ENCODE measurements at places on chromosomes 12 and 14. TPM values are rescaled to one million over a fixed set of nuclear protein-coding genes. Genes with fewer than 3 reads are reported as not detected.

The RDH16 gene
- total RNA-seq = 1.3 TPM

GRCh38 chr14:101705733-101706508 is 55.6 kb upstream of the PPP2R5C start:
- DNase-seq = peak; percentile 31
- H3K36me3 ChIP-seq = no peaks in the 10 kb centered on the region
- no peaks in the 10 kb centered on the region for H3K27me3 ChIP-seq
- no peak overlapping the region for H3K4me3 ChIP-seq
- peak overlapping the region; percentile 49 for H3K27ac ChIP-seq

GRCh38 chr12:106088811-106089485 is 49.8 kb downstream of the NUAK1 start:
- H3K36me3 ChIP-seq = no peaks in the 10 kb centered on the region
- H3K4me3 ChIP-seq = no peak overlapping the region
- DNase-seq = no peak
- peaks cover 14% of the 10 kb centered on the region for H3K4me1 ChIP-seq
- no peaks in the 10 kb centered on the region for H3K27me3 ChIP-seq

The BICDL1 gene
- total RNA-seq = 6.2 TPM

The SLC5A8 gene
- total RNA-seq = not detected

The RASSF8 gene
- total RNA-seq = 15.8 TPM

DNA sequence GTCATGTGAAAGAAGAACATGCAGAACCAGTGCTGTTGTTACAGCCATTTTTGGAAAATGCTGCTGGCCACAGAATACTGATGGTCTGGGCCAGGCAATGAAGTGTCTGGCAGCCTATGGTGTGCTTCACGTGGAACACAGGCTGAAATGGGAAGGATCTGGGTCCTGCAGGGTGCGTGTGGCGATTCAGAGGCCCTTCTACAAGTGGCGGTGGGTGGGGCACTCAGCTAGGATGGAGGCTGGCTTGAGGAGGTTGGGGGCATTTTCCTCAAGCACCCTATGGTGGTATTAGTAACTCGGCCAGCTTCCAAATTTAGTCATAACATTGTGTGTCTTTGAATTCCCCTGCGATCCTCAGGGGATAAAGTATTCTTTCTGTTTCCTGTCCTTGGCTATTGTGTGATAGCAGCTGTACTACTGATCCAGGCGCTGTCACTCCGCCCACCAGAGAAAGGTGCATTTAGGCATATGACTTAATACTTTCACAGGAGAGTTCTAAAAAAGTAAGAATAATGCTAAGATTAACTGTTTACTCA is 9.2 kb upstream of the RAD52 start:
- H3K27ac ChIP-seq = no peak overlapping the region
- no peaks in the 10 kb centered on the region for H3K36me3 ChIP-seq
- no peaks in the 10 kb centered on the region for H3K4me1 ChIP-seq

DNA sequence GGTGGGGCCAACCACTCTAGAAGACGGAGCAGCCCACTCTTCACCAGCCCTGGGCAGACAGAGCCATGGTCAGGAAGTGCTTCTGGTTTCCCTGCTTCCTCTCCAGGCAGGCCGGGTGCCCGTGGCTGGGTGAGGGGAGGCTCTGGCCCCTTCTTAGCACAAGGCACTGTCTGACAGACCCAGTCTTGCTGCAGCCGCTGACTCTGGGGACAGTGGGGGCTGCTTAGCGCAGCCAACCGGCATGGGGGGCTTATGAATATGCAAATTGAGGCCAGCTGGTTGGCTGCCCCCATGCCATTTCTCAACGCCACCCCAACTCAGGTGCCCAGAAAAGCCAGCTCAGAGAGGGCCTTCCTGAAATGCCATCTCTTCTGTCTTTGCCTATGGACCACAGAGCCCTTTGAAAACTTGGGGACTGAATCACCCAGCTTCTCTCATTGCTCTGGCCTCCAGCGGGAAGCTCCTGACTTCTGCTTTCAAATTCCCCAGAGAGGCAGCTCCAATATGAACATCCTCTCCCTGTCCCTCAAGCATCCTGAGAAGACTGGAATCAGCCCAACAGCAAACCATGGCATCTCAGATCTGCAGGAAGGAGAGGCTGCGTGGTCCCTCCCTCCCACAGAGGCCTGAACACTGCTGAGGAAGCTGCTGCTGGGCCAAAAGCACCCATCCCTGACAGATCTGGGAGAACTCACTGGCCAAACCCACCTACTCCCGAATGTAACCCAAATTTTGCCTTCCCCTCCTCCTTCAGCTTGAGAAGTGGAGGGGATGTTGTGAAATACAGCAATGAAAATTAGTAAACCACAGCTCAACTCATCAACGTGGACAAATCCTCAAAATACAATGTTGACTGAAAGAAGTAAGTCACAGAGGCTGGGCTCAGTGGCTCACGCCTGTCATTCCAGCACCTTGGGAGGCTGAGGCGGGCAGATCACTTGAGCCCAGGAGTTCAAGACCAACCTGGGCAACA is at the start of gene PROX2:
Gene PROX2, minus strand, starts transcription at position 205 of the 973 bp plus-strand sequence. CDS start 12,311 bp downstream, outside the sequence.
- no peaks in the 10 kb centered on the region for H3K27me3 ChIP-seq
- no peak for DNase-seq
- peaks cover 5% of the 10 kb centered on the region for H3K4me1 ChIP-seq
- H3K4me3 ChIP-seq = no peak within 1 kb of the TSS
- no peak within 1 kb of the TSS for H3K27ac ChIP-seq

- no peaks in the 10 kb centered on the region for H3K4me1 ChIP-seq
- no peak overlapping the region for H3K4me3 ChIP-seq
- no peak overlapping the region for H3K27ac ChIP-seq
- H3K36me3 ChIP-seq = no peaks in the 10 kb centered on the region
Observed at GRCh38 chr14:94009767-94010166, 12.7 kb downstream of the CCDC197 start.

DNA sequence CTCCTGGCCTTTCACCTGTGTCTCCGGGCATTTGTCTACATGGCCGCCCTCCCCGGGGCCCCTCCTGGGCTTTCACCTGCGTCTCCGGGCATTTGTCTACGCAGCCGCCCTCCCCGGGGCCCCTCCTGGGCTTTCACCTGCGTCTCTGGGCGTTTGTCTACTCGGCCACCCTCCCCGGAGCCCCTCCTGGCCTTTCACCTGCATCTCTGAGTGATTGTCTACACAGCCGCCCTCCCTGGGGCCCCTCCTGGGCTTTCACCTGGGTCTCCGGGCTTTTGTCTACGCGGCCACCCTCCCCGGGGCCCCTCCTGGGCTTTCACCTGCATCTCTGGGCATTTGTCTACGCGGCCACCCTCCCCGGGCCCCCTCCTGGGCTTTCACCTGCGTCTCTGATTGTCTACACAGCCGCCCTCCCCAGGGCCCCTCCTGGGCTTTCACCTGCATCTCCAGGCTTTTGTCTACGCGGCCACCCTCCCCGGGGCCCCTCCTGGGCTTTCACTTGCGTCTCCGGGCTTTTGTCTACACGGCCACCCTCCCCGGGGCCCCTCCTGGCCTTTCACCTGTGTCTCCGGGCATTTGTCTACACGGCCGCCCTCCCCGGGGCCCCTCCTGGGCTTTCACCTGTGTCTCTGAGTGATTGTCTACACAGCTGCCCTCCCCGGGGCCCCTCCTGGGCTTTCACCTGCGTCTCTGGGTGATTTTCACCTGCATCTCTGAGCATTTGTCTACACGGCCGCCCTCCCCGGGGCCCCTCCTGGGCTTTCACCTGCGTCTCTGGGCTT is 68.0 kb upstream of the GALNT9 start:
- H3K27me3 ChIP-seq = peaks cover 27% of the 10 kb centered on the region
- H3K27ac ChIP-seq = no peak overlapping the region
- no peaks in the 10 kb centered on the region for H3K4me1 ChIP-seq
- H3K36me3 ChIP-seq = no peaks in the 10 kb centered on the region
- no peak for DNase-seq
- no peak overlapping the region for H3K4me3 ChIP-seq

The FITM1 gene
- 6.3 TPM for total RNA-seq

The KRT73 gene
- total RNA-seq = 1.3 TPM

DNA sequence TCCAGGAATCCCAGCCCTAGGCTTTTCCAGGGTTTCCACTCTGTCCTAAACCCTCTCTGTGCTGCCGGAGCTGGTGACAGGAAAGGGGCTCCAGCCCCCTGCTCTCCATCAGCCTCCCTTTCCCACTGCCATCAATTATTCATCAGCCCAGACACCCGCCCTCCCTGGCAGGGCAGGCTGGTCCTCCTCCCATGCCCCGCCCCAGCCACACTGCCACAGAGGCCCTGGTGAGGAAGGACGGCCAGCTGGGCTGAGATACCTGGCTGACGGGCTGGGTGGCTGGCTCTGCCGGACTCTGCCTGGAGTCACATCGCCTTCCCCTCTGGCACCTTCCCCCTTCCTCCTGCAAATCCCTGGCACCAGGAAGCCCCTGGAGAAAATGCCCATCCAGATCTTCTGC is 11.9 kb upstream of the SMARCD1 start:
- H3K27me3 ChIP-seq = no peaks in the 10 kb centered on the region
- DNase-seq = no peak
- H3K36me3 ChIP-seq = no peaks in the 10 kb centered on the region
- H3K4me1 ChIP-seq = peaks cover 6% of the 10 kb centered on the region
- H3K27ac ChIP-seq = no peak overlapping the region

- DNase-seq = no peak
- H3K4me3 ChIP-seq = no peak overlapping the region
- no peaks in the 10 kb centered on the region for H3K27me3 ChIP-seq
- H3K27ac ChIP-seq = no peak overlapping the region
- H3K4me1 ChIP-seq = no peaks in the 10 kb centered on the region
Observed at GRCh38 chr14:93592786-93593185, 162.0 kb downstream of the UNC79 start.

DNA sequence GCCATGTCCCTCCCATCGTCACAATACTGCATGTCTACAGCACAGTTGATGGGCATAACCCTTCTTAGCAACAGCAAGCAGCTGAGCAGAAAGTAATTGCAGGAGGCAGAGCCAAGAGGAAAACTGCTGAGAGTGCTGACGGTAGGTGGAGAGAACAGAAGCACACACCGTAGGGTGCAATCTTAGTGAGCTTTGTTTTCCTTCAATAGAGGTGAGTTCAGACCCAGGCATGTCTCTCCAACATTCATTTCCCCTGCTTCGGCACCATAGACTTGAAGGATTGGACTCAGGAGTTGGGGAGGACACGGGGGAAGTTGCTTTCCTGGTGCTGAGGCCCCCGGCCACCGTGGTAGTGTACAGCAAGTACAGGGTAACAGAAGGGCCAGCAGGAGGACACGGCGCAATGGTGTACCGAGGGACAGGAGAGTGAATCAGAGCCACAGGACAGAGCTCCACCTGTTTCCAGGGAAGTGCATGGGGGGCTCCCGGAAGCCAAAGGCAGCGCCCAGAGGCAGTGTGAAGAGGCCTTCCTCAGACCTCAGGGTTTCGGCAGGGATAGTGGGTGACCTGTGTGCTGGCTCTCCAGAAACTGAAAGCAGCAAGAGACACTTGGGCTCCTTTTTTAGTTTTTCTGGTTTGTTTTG is 36.3 kb upstream of the SINHCAF start:
- H3K4me1 ChIP-seq = no peaks in the 10 kb centered on the region
- H3K27me3 ChIP-seq = no peaks in the 10 kb centered on the region
- no peak overlapping the region for H3K4me3 ChIP-seq
- no peak overlapping the region for H3K27ac ChIP-seq
- no peaks in the 10 kb centered on the region for H3K36me3 ChIP-seq

The SCN8A gene
- 11.2 TPM for total RNA-seq

The TMEM121 gene
- total RNA-seq = 13.8 TPM

DNA sequence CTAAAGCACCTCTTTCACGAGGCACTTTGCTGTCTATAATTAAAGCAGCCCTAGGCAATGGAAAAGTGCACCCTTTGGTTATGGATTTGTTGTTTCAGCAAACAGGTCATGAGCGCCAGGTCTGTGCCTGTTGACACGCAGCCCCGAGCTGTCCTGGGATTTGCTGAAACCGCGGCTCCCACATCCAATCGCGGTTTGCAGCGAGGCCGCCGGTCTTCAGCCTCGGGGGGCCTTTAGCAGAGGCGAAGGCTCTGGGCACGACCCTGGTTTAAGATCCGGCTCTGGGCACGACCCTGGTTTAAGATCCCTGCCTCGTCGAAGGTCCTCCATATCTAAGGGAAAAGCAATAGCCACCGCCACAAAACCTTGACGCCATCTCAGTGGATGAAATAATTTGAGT is 79.2 kb downstream of the GLT1D1 start:
- H3K27ac ChIP-seq = no peak overlapping the region
- DNase-seq = no peak
- no peaks in the 10 kb centered on the region for H3K4me1 ChIP-seq

DNA sequence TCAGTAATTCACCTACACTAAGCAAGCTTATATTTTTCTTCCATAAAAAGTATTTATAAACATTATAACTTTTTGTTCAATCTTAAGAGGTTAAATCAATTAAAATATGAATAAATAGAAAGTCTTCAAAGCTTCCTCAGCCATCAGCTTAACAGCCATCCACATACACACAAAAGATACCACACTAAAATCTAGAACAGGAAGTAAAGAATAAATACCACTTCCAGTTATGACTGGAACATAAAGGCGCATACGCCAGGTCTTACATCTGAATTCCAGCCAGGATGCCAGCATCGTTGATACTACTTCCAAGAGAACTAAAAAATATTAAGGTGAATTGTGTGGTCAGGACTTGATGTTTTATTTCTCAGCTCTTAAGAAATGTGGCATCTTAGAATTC is 17.0 kb downstream of the SIX1 start:
- H3K27ac ChIP-seq = no peak overlapping the region
- H3K4me1 ChIP-seq = peaks cover under 1% of the 10 kb centered on the region
- no peaks in the 10 kb centered on the region for H3K36me3 ChIP-seq
- H3K4me3 ChIP-seq = no peak overlapping the region
- DNase-seq = no peak

The TSPAN19 gene
- not detected for total RNA-seq

The NAV3 gene
- total RNA-seq = 6.6 TPM

The NUAK1 gene
- 9.1 TPM for total RNA-seq

DNA sequence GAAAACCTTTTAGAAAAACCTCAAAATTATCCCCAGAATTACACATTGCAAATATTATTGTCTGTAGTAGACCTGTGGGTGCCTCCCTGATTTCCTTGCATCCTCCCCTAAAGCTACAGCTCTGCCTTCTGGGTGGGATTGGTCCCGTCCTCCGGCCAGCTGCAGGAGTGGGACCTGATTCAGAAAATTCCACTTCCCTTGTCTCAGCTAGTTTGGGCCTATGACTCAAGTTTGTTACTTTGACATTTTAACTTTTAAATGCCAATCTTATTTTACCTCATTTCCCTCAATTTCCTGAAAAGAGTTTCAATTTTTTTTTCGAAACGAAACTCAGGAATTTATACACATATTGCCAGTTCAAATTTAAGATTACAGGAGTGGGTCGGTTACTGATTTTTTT is 13.2 kb upstream of the SLC41A2 start:
- H3K27ac ChIP-seq = no peak overlapping the region
- H3K4me3 ChIP-seq = no peak overlapping the region
- no peaks in the 10 kb centered on the region for H3K4me1 ChIP-seq
- H3K27me3 ChIP-seq = no peaks in the 10 kb centered on the region

The LACRT gene
- not detected for total RNA-seq

The C12orf50 gene
- not detected for total RNA-seq

The MYO1H gene
- total RNA-seq = not detected

- H3K4me1 ChIP-seq = no peaks in the 10 kb centered on the region
- no peaks in the 10 kb centered on the region for H3K27me3 ChIP-seq
- H3K27ac ChIP-seq = no peak overlapping the region
- H3K4me3 ChIP-seq = no peak overlapping the region
Observed at GRCh38 chr12:56877195-56878009, 56.8 kb downstream of the SDR9C7 start.
